ENCODE measurements at places on chromosomes 3 and 15.

GRCh38 chr3:72543246-72543645 is 305.0 kb downstream of the SHQ1 start:
- DNase-seq: no peak

DNA sequence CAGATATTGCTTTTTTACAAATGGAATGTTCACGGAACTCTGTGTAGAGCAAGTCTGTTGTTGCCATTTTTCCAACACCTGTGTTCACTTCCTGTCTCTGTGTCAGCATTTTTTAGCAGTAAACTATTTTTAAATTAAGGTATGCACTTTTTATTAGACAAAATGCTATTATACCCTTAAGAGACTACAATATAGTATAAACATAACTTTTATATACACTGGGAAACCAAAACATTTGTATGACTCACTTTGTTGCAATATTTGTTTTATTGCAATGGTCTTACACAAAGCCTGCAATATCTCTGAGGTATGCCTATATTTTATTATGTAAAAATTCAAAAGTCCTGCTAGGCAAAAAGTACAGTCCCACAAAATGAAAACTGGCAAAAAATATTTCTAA is 39.8 kb upstream of the FGF7 start:
- no peak for DNase-seq

GRCh38 chr3:32373276-32373675 is 18.4 kb upstream of the CMTM7 start:
- no peak for DNase-seq

- DNase-seq: no peak
Measured at GRCh38 chr3:197539651-197540051, 16.1 kb downstream of the BDH1 start.

- no peak for DNase-seq
Measured at GRCh38 chr3:187041362-187042307, 97.7 kb downstream of the RPL39L start.

DNA sequence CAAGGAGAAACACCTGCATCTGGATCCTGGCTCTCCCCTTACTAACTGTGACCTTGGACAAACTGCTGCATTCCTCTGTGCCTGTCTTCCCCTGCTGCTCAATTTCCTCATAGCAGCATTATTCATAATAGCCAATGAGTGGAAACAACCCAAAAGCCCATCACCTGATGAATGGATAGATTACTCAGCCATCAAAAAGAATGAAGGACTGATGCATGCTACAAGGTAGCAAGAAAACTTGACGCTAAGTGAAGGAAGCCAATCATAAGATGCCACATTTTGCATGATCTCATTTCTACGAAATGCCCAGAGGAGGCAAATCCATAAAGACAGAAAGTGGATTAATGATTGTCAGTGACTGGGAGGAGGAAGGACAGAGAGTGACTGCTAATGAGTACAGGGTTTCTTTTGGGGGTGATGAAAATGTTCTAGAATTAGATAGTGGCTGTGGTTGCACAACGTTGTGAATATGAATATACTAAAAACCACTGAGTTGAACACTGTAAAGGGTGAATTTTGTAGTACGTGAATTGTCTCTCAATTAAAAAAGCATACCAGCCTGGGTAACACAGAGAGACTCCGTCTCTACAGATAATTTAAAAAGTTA is 11.2 kb downstream of the IGDCC4 start:
- no peak for DNase-seq

- no peak for DNase-seq
Measured at GRCh38 chr3:132435224-132435910, 18.1 kb downstream of the DNAJC13 start.

GRCh38 chr15:88049506-88049905 is 207.0 kb downstream of the NTRK3 start:
- DNase-seq: no peak

DNA sequence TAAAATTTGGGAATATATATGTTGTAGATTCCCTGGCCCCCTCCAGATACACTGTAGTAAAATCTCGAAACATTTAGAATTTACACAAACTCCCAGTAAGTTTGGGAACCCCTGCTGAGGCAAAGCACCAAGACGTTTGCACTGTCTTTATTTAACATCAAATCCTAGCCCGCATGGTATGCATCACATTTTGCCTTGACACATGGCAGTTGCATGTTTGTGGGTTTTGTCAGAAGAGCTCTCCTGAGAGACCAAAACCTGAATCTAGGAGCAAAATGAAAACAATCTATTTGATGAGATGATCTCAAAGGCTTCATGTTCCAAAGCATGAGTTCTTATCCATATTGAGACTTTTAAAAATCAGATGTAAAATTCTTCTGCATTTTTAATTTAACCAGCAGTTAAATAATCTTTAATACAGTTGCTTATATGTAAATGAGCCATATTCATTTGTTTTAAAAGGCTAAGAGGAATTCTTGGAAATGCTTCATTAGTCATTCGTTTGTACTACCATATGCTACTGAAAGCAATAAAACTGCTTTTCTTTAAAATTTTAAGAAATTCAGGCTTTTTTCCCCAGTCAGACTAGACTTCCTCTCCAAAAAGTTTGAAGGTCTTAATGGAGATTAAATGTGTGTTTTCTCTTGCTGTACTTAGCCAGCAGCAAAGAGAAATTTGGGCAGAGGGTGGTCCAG is 105.2 kb upstream of the BOC start:
- no peak for DNase-seq

DNA sequence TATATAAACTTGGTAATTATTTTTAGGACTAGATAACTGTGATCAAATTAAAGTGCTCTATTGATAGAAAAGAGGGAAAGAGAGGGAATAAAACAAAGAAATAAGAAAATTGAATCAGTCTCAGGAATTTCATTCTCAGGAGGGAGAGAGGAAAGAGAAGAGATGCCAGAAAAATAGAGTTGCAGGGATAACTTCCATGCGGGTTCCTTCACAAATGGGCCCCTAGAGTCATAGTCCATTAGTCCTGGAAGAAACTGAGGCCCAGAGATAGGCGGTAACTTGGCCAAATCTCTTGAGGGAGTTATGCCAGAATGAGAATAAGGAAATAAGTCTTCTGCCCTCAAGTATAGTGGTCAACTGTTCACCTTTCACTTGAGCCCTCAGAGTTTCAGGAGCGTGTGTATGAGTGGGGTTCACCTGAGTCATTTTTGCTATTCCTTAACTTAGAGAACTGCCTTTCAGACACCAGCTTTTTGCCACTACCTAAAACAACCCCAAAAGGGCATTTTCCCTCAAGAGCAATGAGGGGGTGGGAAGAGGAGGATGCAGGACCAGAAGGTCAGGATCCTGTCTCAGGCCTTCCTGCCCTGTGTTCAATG is 192.6 kb downstream of the MEX3B start:
- DNase-seq: no peak

DNA sequence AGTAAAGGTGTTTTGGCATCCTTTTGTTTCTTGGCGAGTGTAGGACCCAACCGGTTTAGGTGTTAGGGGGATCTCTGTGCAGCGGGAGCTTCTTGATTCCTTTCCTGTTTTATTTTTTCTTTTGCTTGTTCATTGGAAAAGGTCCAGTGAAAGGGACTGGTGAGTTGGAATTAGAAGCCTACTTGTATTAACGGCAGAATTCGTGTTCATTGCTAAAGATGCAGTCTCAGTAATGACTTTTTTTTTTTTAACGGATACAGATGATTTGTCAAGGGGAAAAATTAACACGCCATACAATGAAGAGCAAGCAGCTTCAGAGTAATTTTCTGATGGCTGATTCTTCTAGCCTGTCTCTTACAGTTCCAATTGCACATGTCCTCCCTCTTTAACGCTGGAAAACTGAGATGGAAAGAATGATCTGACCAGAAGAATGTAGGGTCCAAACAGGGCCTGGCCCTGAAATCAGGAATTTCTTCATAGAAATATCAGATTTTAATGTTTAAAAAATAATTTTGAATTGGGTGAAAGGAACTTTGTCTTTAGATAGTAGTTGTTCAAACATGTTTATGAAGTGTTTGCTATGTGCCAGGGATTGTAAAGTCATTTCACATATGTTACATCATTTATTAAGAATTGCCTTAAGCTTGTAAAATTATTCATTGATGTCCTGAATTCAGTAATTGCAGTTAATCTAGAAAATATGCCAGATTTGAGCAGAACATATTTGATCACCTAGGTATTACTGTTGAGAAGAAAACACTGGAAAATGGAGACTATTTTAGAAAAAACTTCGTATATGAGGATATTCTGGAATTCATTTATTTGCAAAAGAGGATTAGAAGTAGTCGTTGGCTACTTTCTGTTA is 1.4 kb downstream of the MAPK6 start:
- no peak for DNase-seq

- no peak for DNase-seq
Measured at GRCh38 chr3:63056932-63057331, 181.7 kb upstream of the CADPS start.

GRCh38 chr15:39657181-39657580 is 76.3 kb downstream of the THBS1 start:
- no peak for DNase-seq

GRCh38 chr15:38687340-38687739 is 122.7 kb upstream of the RASGRP1 start:
- DNase-seq: no peak

- no peak for DNase-seq
Measured at GRCh38 chr3:103440539-103441203, 1005.9 kb downstream of the ZPLD1 start.

DNA sequence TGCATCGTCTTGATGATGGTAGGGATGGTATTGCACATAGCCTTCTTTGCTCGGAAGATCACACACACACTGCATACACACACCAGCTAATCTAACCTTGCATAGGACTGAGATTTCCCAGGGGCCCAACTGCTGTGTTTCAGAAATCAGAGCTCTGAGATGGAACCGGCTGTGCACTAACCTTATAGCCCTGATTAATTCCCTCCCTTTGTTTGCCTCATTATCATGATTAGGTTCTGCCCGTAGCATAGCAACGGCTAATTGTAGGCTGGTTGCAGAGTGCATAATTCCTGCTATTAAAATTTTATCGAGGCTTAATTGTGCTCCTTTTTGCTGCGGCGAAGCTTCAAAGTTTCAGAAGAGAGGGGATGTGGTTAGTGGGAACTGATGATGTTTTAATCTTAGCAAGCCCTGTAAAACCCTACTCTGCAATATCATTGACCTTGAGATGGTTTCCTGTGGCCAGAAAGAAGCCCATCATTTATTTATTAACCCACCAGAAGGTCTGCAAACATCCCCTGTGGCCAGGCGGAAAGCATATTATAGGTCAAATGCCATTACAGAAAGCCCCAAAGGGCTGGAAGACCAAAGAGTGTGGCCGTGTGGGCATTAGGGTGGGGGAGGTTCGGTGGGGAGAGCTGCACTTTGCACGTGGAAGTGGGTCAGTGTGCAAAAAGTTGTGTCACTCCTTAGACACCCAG is 56.2 kb upstream of the GLCE start:
- DNase-seq: no peak

DNA sequence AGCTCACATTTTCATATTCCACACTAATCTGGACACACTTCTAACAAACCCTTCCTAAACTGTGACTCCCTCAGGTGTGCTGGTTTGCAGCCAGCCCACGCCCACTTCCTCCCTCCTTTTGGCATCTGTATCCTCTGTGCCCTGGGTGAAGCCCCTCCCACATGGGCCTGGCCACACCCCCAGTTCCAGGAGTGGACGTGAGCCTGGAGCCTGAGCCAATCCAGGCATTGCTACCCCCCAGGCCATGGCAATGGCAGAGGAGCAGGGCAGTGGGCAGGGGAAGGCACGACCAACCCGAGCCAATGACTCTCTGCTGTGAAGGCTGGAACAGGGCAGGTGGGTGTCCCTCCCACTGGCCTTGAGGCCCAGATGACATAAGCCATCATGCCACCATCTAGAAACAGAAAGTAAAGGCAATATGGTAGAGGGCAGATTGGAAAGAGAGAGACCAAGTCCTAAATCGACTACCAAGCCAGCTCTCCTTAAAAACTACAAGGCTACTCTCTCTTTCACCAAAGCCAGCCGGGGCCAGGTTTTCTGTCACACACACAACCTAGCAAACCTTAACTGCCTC is 18.6 kb downstream of the FAM174B start:
- no peak for DNase-seq

DNA sequence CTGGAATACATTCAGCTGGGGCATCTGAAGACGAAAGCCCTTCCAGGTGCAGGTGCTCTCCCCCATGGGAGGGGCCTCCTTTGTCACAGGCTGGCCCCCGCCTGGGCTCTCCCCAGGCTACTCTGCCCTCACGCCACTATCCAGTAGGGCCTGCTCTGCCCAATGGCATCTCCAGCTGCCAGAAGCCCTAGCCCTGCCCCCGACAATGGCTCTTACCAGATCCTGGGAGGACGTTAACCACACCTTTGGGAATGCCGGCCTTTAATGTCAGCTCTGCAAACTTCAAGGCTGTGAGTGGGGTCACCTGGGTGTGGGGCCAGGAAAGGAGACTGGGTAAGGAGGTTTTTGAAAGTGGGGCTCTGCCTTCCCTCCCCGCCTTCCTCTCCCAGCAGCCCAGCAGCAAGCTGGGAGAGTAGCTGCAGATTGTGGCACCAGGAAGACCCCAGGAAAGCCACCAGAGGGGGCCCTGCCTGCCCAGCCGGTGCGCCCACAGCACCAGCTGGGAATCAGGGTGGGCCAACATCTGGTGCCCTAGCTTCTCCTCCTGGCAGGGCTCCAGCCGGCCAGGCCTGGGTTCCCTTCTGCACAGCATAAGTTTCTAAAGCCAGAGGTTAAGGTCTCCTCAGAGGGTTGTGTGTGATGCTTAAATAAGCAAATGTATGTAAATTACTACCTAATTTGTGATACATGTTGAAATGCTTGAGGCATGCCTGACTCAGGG is 40.4 kb upstream of the SLC41A3 start:
- no peak for DNase-seq

DNA sequence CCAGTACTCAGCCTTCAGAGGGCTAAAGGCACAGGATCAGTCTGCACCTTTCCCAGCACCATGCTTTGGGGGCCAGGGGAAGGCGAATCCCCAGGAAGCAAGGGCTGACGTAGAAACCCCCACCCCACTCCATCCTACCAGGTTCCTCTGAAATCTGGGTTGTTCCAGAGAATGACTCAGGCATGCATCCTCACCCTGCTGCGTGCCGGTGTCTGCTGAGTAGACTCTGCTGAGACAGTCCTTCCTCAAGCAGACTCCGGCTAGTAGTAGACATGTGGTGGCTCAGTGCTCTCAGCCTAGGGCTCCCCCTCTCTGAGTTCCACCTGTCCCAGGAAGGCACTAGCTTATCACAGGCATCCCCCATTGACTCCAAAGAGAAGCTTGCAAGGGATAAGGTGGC is 9.0 kb downstream of the TMEM43 start:
- no peak for DNase-seq

DNA sequence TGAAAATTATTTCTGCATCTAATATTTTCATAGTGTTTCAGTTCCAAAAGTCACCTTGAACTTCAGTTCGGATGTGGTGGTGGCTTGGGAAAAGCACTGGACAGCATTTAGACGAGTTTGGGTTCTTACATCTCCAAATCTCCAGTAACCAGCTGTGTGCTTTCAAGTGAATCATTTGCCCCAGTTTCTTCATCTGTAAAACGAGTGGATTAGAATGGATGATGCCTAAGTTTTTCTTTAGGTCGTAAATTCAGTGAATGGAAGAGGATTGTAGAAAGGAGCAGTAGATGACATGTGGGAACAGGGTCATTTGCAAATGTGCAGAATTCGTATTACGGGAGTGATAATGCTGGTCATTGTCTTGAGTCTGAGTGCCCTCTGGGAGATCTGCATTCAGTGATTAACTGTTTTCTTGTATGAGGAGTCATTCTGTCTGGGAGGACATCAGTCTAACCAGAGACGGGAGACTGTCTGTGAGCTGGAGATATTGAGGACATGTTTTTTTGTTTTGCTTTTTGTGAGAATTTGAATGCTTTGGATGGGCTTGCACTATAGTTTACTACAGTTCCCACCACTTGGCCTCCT is 641.6 kb upstream of the TBL1XR1 start:
- DNase-seq: no peak

Data from C1 segment of cervical spinal cord (tissue), 14 donors.